ENCODE measurements at places on chromosomes 4 and X.

DNA sequence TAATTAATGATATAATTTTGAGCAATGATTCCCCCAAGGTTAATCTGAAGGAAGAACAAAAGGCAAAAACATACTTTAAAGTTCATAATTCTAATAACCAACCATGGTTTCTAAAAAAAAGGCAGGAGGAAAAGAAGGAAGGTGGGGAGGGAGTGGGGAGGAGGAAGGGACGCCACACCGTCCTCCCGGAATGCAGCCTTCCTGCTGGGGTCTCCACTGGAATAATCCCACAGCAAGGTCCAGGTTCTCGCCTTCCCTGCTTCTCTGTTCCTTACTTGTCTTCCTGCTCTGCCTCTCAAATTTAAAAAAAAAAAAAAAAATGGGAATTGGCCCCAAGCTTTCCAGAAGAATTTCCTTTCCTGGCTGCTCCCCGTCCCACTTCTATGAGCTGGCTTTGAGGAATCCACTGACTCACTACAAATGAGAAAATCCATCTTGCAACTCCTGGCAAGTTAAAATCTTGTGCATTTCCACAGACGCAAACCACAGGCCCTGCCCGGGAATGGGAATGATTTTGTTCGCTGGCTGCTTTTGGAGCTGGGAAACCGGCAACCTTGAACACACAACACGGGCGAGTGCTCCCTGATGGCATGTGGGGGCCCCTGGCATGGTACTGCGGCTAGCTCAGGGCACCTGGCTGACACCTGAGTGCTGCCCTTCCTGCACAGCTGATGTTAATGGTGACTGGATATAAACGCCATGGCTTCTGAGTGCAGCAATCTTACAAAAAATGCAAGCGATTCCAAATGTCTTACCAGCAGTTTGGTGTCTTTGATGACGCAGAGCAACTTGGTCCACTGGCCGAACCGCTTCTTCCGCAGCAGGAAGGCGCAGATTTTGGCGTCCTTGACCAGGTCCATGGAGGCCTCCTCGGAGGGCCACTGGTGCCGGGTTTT, 97.0 kb downstream of the AFAP1 start:
- DNase-seq = peak; percentile 94

- no peak for DNase-seq
These were observed 156.6 kb downstream of the CAMK2D start for GRCh38 chr4:113604955-113605354.

DNA sequence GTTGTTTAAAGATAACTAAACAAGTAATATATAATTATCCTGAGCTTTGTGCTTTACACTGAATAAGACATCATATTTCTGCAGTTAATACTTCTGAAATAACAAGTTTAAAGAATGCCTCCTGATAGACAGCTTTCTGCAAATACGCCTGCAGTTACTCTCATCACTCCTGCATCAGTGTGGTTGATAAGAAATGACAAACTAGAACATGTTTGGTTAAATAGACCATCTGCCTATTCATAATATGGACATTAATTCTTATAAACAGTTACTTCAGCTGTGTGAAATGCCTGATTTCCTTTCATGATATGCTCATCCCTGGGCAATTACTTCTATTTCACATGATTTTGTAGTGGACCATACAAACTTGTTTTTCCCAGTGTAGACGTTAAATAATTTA, 7.0 kb upstream of the TENM3 start:
- DNase-seq = no peak

DNA sequence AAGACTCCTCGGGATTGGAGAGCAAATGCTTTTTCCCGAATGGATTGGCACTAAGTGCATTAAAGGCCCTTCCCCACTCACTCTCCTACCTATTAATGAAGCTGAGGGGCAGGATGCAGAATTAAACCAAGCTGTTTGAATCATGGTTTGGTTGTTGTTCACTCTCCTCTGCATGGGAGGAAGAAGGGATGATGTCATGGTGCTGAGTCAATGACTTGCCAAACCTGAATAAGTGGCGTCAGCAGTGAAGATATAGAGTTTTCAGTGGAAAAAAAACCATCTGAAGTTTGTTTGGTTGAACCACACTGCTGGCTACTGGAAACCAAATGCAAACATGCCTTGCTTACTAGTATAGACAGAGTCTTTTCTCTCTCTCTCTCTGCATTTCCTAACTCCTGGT, 19.8 kb upstream of the ZXDA start:
- DNase-seq = no peak

GRCh38 chrX:18620349-18620748, 51.6 kb downstream of the RS1 start:
- no peak for DNase-seq

DNA sequence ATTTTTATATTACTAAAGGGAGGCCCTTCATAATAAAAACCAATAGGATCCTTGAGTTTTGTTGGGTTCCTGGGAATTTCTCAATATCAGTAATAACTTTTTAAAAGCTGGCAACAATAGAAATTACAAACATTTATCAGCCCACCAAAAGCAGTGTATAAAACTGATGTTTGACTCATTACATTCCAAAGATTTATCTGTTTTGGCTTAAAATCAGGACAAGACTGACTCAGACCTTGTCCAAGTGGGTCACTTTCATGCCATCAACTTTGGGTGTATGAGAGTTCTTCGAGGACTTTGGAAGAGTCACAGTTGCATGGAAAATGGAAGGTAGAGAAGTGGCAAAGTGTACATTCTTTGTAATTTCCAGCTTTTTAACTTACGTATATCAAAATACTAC, 102.8 kb downstream of the FRMPD4 start:
- no peak for DNase-seq

- no peak for DNase-seq
These were observed 87.1 kb downstream of the CORIN start for GRCh38 chr4:47750788-47751187.

GRCh38 chr4:132114885-132115284, 1034.2 kb upstream of the PCDH10 start:
- no peak for DNase-seq

All from NCI-H226 (cell line).